ENCODE measurements at places on chromosomes 7 and 10. TPM values are rescaled to one million over a fixed set of nuclear protein-coding genes. Genes with fewer than 3 reads are reported as not detected.

Gene BBIP1
- total RNA-seq: 23.6 TPM

Gene NUDT13
- total RNA-seq: 1.9 TPM

Gene AGMO
- total RNA-seq: 4.3 TPM

Gene COBL
- 2.2 TPM for total RNA-seq

Gene ADAMTS14
- 0.15 TPM for total RNA-seq

Gene FBXL13
- 1.1 TPM for total RNA-seq

Gene WDFY4
- total RNA-seq: 5.8 TPM

Gene RAB19
- 2.3 TPM for total RNA-seq

Gene CNPY1
- total RNA-seq: 0.29 TPM

Gene RPEL1
- total RNA-seq: not detected

Gene CRYGN
- 1.3 TPM for total RNA-seq

Gene RBP4
- total RNA-seq: 63.5 TPM

Gene NPC1L1
- total RNA-seq: 0.33 TPM

Gene SVIL
- total RNA-seq: 69.5 TPM

Gene TMEM178B
- total RNA-seq: 0.64 TPM

Gene PYROXD2
- total RNA-seq: 13.2 TPM

Gene RRP12
- total RNA-seq: 15.7 TPM

Gene ZNF467
- 5.9 TPM for total RNA-seq

Gene HHEX
- total RNA-seq: 10.6 TPM

Gene ALOX5
- 33.4 TPM for total RNA-seq

Gene OPN4
- not detected for total RNA-seq

Gene ITPRID1
- total RNA-seq: 2.6 TPM

Gene KIN
- 5.9 TPM for total RNA-seq

Gene FAM241B
- 0.48 TPM for total RNA-seq

Gene TMEM225B
- total RNA-seq: 4.5 TPM

Gene HBP1
- total RNA-seq: 166 TPM

Gene CYP3A4
- total RNA-seq: 0.59 TPM

Gene IL6
- 3.8 TPM for total RNA-seq

Gene AS3MT
- 3.7 TPM for total RNA-seq

Gene PROSER2
- 9.5 TPM for total RNA-seq

Gene GJC3
- total RNA-seq: 6.6 TPM

Gene TLX1
- not detected for total RNA-seq

Gene CADPS2
- total RNA-seq: 66.5 TPM

Gene PTF1A
- not detected for total RNA-seq

Gene BHLHA15
- not detected for total RNA-seq

Gene HOXA10
- 21.1 TPM for total RNA-seq

Gene ANXA11
- total RNA-seq: 93.4 TPM

Gene HTR5A
- not detected for total RNA-seq

Gene MYL10
- total RNA-seq: not detected

Gene ACBD7
- total RNA-seq: 1.0 TPM

Gene FEZF1
- total RNA-seq: not detected

Gene SLC16A12
- 2.6 TPM for total RNA-seq

Gene STAG3
- 3.3 TPM for total RNA-seq

Gene IGF2BP3
- total RNA-seq: 0.59 TPM

Gene SHTN1
- total RNA-seq: 36.0 TPM

Gene PRKAR2B
- 34.7 TPM for total RNA-seq

Gene CHAT
- total RNA-seq: not detected

Data from breast epithelium (tissue), 4 donors.